Activated naive CD8-positive, alpha-beta T cell treated with anti-CD3 and anti-CD28 coated beads, Interleukin-2, amount 50 U/mL, for 16 hours (primary cell): ENCODE measurements at places on chromosomes 2 and 18.

GRCh38 chr2:111638274-111638877, 245.6 kb downstream of the ANAPC1 start:
- DNase-seq, result no peak

GRCh38 chr18:25081001-25081400, 271.0 kb downstream of the ZNF521 start:
- no peak for DNase-seq

- DNase-seq, result no peak
These were observed 42.9 kb downstream of the FSHR start for GRCh38 chr2:49111456-49111855.

DNA sequence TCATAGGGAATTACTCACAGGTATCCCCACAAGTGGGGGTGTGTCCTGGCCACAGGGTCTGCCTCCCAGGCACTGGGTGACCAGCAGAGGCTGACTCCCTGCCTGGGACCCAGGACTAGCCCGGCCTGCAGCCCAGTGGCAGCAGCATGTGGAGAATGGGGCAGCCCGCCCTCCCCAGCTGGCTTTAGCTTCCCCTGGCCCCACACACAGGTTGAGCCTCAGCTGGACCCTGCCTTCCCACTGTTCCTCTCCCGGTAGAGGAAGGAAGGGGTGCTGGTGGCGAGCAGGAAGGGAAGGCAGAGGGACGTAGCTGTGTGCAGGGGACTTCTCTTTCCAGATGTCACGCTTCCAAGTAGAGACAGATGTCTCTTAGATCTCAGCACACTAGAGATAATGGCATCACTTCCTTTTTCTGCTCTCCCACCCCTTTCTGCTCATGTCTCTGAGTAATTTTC, 51.4 kb downstream of the EMILIN2 start:
- DNase-seq, result no peak

GRCh38 chr2:58494071-58494501, 253.0 kb upstream of the FANCL start:
- no peak for DNase-seq

GRCh38 chr2:75012080-75012479, 53.6 kb downstream of the POLE4 start:
- no peak for DNase-seq

DNA sequence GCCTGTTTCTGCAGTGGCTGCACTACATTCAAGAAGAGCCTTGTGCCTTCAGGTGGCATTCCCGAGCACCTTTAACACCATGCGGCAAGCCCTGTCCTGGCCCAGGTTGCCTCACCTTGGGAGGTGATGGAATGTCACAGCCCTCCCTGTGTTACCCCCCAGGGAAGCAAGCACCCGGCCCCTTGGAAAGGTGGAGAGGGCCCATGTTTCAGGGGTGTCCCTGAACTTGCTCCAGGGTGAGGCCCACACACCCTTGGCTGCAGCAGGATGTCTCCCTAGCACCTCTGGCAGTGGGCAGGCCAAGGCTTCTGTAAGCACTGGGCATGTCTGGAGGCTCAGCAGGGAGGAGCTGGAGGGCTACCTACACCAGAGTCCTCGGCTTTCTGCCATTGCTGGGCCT, 29.3 kb upstream of the ACAA2 start:
- DNase-seq, result no peak

GRCh38 chr2:187718092-187718491, 163.9 kb upstream of the TFPI start:
- DNase-seq, result no peak

DNA sequence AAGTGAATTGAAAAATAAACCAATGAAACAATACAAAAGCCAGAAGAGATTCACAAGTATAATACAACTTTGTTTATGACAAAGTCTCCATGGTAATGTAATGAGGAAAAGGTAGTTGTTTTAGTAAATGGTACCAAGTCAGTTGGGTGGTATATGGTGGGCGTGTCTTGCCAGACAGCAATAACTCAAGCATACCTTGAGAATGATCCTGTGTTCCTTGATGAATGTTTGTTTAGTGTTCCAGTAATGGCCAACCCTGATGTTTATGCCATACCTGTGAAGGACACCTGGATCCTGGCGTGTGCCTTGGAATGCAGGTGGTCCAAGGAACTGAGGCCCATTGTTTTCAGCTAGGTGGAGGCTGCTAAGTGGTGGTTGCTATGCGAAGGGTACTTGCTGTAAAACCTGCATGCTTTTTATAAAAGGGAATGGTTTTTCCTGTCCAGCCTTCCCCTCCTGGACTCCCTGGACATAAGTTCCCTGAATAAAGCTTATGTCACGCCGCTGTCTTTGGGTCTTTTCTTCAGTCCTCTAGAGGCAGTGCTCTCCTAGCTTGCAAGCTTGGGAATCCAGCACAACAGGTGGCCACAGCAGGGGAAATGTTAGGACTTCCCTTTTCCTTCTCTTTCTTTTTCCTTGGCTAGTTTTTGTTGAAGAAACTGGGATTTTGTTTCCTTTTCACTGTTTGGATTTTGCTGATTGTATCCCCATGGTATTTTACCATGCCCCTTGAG, 54.7 kb downstream of the MTA3 start:
- DNase-seq, result no peak

GRCh38 chr18:32907648-32908423, 135.0 kb upstream of the KLHL14 start:
- no peak for DNase-seq

GRCh38 chr18:7476386-7476785, 90.7 kb upstream of the PTPRM start:
- DNase-seq, result no peak

DNA sequence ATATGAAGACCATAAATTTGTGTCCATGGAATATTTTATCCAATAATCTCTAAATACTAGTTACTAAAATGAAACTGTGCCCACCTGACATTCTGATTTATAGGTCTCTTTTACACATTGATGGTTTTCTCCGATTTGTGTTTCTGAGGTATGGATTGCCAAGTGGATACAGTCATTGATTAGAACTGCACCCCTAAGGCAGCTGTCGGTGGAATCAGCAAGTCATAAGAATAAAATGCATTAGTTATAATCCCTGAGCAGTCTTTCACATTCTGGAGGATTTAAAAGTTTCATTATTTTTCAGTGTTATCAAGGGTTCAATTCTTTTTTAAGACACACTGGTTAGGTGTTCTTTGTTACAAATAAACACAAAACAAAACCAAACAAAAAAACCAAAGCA, 6.0 kb downstream of the CAVIN2 start:
- DNase-seq, result no peak

DNA sequence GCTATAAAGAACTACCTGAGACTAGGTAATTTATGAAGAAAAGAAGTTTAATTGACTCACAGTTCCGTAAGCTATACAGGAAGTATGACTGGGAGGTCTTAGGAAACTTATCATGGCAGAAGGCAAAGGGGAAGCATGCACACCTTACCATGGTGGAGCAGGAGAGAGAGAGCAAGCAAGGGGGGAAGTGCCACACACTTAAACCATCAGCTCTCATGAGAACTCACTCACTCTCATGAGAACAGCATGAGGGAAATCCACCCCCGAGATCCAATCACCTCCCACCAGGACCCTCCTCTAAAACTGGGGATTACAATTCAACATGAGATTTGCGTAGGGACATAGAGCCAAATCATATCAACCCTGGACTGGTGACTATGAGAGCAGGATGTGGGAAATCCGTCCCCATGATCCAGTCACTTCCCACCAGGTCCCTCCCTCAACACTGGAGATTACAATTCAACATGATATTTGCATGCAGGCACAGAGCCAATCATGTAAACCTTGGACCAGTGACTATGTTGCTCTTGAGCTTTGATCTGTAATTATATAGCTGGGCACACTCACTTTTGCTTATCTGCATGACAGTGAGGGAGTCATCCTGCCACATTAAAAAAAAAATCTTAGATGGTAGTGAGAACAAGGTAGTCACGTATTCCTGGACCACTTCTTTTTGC, 12.9 kb downstream of the ADAM23 start:
- no peak for DNase-seq

GRCh38 chr2:202432776-202433175, 56.6 kb downstream of the BMPR2 start:
- DNase-seq, result no peak

DNA sequence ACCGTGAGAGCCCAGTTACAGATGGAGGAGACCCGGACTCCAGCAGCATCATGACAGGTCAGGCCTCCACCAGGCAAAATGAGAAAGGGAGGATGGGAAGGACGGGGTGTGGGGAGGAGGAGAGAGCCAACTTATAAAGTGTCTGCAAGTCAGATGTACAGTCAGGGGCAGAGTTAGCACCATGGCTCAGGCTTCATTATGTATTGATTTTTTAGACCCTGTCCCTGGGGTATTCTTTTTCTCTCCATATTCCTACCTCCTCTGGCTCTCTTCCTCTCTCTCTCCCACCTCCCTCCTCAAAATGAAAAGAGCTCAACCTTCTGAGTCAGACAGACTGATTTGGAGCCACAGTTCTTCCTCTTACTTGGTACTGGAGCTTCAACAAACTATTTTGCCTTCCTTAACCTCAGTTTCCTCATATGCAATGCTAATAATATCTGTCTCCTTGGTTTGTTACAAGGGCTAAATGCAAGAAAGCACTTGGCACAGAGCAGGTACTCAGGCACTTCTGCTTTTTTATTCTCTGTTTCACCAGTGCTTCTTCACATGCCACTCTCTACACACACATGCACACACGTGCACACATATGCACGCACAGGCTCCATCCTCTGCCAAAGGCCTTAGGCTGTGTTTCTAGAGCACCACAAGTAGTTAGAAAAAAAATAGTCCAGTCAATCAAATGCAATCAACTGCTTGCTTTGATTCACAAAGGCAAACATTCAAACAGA, 92.3 kb upstream of the PKDCC start:
- DNase-seq, result no peak

- DNase-seq, result no peak
These were observed 35.4 kb downstream of the PSD4 start for GRCh38 chr2:113209011-113209645.

DNA sequence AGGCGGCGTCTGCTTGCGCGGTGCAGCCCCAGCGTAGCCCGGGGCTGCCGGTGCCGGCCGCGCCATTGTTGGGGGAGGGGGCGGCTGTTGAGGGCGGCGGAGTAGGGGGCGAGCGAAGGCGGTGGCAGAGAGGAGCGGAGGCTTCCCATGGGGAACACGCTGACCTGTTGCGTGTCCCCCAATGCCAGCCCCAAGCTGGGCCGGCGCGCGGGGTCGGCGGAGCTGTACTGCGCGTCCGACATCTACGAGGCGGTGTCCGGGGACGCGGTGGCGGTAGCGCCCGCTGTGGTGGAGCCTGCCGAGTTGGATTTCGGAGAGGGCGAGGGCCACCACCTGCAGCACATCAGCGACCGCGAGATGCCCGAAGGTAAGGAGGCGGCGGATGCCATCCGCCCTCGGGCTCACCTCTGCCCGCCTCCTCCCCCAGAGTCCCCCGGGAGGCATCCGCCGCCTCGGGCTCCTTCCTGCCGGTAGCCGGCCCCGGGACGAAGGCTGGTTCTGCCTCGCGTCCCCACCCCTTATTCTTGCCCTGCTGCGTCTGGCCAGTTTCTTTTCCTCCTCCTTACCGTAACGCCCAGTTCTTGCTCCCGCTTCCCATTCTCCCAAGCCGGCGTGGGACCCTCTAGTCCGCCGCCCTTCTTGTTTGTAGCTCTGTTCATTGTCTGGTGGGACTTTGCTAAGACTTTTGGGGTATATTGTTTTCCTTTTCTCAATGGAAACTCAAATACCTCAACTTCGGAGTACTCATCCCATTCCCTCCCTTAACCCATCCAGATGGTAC, 500 bp downstream of the CCNYL1 start:
- DNase-seq, result peak; percentile 4

- no peak for DNase-seq
These were observed 329.1 kb downstream of the SETBP1 start for GRCh38 chr18:45009756-45010155.

- DNase-seq, result peak; percentile 81
These were observed at the start of gene EGR4 for GRCh38 chr2:73293534-73294171. Gene EGR4 (minus strand): TSS chr2:73293548. CDS start chr2:73293317, 231 bp downstream.

GRCh38 chr2:78699696-78700095, 325.8 kb upstream of the REG3G start:
- no peak for DNase-seq
